ENCODE measurements at places on chromosomes 1 and 21.

DNA sequence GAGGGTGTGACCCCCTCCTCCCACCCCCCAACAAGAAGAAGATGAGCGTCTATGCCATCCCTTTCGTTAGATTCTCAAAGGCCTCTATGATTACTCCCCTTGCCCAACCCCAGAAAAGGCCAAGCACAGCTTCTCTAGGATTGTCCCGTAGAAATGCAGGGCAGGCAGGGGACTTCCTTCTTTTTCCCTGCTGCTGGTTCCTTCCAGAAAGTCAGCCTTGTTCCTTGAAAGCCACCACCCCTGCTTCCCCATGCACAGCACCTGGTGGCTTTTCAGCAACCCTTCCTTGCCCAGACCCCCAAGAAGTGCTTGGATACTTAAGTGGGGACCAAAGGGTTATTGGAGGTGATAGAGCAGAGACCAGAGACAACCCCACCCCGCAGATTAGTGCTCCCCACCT, 75.1 kb downstream of the ARHGEF10L start:
- no peak for DNase-seq

DNA sequence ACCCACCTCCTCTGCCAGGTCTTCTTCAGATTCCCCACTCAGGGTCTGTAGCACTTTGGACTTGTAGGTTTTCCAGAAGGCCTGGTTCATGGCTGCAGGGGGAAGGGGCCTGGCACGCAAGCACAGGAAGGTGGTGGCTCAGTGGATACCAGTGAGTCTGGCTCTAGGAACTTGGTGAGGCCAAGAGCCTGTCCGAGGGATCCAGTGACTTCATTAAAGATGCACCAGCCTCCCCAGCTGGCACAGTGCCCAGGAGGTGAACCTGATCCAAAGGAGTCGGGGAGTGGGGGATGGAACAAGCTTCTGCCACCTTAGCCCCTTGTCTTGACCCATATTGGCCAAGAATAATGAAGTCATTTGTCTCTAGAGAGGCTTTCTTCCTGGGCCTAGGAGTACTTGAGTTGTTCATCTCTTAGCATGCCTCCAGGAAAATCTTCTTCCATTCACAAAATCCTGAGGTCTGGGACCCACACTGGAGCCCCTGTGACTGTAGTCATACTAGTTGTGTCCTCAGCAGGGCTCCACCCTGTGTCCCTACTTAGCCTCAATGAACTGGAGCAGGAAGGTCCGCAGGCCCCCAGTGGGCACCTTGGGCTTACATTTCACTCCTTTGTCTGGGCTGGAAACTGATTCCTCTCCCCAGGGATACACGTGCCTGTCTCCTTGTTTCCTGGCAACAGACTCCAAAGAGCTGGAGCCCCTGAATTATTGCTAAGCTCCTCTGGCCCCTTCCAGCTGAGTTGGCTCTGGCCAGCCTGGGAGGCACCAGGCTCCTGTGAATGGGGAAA, at the start of gene C1orf232:
C1orf232 (minus strand) TSS at position 554 of the 788 bp plus-strand sequence; CDS start at position 90, 464 bp downstream.
- no peak for DNase-seq

DNA sequence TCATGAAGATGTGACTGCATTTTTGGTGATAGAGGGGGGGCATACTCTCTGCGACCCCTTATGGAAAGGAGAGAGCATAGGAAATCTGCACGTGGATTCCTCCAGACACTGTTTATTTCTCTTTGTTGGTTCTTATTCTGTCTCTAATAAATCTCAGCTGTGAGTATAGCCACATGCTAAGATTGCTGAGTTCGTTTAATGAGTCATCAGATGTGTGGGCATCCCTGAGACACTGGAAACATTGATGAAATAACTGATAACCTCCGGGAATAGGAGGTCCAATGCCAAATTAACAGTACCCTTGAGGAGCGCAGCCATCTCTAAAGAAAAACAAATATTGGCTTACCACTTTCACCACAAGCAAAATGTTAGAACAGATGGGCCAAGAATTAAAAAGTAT, 880.2 kb upstream of the NEGR1 start:
- no peak for DNase-seq

DNA sequence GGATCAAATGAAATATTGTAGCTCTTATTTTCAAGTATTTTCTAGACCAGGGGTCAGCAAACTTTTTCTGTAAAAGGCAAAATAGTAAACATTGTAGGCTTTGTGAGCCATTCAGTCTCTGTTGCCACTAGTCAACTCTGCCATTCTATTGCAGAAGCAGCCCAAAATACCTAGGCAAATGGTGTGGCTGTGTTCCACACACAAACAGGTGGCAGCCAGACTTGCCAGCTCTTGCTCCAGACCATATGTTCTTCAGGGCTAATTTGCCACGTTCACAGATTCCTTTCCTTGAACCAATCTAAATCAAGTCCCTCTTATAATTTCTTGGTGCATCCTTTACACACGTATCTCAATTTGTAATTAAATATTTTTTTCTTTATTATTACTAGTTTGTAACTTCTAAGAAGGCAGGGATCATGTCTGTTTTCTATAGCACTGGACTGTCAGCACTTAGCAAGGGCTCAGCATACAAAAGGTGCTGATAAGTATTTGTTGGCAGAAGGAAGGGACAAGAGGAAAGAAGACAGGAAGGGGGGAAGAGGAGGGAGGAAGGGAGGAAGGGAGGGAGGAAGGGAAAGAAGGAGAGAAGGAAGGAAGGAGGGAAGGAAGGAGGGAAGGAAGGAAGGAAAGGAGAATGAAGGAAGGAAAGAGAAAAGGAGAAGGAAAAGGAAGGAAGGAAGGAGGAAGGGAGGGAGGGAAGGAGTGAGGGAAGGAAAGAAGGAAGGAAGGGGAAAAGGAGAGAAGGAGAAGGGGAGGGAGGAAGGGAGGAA, 106.5 kb upstream of the EDEM3 start:
- DNase-seq = no peak

- DNase-seq = no peak
Observed at GRCh38 chr1:226427131-226427530, 19.2 kb upstream of the PARP1 start.

GRCh38 chr1:89464008-89464407, 60.6 kb upstream of the LRRC8B start:
- DNase-seq = no peak

- no peak for DNase-seq
Observed at GRCh38 chr1:165441166-165441880, 3.6 kb downstream of the RXRG start.

- DNase-seq = no peak
Observed at GRCh38 chr1:94679332-94680038, 137.9 kb upstream of the F3 start.

DNA sequence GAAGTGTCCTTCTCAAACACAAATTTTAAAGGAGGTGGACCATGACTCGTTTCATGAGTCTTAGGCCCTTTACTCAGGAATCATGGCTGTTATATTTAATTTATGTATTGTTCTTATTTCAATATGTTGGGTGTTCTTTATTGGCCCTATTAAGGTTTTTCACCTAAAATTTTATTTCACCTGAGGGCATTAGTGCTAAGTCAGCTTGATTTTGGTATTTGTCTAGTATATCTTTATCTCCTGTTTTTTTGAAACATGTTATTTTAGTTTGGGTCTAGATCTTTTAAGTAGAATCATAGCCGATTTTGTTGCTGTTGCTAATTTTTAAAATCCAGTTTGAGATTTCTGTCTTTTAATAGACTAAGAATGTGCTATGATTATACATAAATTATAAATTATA, 430.4 kb downstream of the RPS6KC1 start:
- DNase-seq = no peak

GRCh38 chr1:219340796-219341195, 167.1 kb downstream of the LYPLAL1 start:
- no peak for DNase-seq

- no peak for DNase-seq
Observed at GRCh38 chr1:11730429-11730891, 5.5 kb upstream of the AGTRAP start.

- DNase-seq = no peak
Observed at GRCh38 chr1:246893191-246893939, 38.4 kb downstream of the AHCTF1 start.

DNA sequence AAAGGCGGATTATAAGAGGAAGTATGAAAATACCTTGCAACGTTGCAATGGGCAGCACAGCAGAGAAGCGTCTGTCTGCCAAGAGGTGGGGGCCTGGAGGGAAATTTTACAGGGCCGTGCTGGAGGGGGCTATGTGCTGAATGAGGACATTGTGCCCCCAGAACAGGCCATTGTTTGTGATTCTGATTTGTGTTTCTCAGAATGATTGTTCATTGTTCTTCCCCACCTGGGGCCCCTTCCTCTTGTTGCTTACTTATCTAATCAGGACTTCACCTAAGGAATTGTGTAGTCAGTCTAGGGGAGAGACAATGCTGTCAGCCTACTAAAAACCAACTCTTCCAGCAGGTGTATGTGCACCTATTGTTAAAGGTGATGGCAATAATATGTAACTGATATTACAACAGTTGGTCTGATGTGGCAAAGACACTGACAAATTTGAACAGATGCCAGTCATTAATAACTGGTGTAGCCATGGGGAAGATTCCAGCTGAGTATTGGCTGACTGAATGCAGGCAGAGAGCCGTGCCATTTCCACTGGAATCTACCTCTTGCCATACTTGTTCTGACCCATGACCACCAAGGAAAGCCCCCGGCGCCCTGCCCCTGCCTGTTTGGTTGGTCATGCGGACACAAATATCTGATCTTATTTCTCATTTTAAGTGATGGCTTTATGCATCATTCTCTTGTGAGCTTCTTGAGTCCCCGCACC, 45.2 kb upstream of the PSEN2 start:
- DNase-seq = no peak

DNA sequence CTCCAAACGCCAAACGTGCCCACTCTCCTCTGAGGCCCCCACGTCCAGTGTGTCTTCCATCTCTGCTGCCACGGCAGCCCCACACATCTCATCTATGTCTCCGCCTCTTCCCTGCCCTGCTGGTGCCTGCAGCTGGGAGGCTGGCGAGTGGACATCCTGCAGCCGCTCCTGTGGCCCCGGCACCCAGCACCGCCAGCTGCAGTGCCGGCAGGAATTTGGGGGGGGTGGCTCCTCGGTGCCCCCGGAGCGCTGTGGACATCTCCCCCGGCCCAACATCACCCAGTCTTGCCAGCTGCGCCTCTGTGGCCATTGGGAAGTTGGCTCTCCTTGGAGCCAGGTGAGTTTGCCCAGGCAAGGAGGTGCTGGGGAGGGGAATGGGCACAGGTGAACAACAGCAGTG, 8.6 kb downstream of the ADAMTSL4 start:
- DNase-seq = no peak

GRCh38 chr1:187691439-187691838, 862.7 kb downstream of the PLA2G4A start:
- DNase-seq = peak; percentile 21

DNA sequence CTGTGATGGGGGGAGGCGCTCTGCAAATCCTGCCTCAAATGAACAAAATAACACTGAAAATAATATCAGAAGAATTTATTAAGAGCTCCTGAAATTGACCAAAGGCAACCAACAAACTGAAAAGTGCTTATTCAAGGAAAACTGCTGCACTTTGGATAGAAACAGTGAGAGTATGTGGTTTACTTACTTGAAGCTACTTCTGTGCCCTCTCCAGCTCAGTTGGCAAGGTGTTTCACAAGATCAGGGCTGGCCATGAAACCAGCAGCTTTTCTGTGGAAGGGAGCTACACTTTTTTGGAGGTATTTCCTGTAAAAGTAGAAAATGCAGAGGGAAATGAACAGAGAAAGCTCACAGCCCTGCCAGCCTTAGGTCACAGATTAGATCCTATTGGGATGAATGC, 310.0 kb upstream of the SPAG17 start:
- DNase-seq = no peak

DNA sequence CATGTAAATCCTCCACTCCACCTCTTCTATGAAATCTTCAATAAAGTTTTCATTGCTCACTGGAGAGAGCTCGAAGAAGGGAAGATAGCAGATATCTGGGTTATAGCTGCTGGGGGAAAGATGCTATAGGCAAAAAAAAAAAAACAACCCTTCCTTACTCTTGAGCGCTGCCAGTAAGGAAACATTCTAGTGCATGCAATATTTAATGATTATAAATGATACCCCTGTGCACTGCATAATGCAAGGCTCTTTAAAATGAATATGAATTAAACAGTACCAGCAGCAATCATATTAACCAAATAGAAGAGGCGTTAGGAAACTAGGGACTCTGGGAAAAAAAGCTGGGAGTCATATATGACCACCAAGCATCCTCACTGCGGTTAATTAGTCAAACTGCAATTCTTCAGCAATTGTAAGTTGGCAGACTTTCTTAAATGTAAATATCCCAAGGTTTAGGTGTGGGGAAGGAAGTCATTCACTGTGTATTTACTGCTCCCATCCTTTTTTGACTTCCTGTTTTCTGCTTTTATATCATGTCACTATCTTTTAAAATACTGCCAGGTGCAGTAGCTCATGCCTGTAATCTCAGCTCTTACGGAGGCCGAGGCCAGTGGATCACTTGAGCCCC, 3.7 kb upstream of the DMRTB1 start:
- DNase-seq = no peak

DNA sequence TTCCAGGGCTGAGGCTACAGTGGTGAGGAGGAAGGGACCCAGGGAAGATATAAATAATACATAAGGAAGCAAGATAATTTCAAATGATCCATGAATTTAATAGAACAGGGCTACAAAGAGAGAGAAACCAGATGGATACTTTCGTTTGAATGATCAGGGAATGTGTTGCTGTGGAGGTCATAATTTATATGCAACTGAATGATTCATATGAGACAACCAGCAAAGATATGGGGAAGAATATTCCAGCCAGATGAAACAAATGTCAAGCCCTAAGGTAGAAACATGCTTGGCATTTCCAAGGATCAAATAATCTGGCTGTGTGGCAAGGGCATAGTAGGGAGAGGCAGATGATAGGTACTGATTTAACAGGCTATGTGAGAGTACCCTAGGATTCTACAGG, 84.8 kb upstream of the ZC3H11B start:
- no peak for DNase-seq

DNA sequence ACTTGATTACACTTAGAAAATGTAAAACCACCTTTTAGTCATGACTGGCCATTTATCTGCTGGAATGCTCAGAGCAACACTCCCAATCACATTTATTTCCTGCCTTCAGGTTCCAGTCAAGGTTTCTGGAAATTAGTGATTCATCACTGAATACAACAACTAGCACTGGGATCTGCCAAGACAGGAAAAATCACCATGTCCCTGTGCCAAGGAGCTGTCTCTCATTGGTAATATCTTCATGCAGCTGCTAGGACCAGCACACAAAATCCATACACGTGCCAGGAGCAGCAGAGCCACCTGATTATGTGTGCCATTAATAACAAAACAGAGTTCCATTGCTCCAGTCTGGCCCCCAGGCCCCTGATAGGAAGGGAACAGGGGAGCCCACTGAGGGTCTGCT, 194.6 kb downstream of the TNR start:
- no peak for DNase-seq

DNA sequence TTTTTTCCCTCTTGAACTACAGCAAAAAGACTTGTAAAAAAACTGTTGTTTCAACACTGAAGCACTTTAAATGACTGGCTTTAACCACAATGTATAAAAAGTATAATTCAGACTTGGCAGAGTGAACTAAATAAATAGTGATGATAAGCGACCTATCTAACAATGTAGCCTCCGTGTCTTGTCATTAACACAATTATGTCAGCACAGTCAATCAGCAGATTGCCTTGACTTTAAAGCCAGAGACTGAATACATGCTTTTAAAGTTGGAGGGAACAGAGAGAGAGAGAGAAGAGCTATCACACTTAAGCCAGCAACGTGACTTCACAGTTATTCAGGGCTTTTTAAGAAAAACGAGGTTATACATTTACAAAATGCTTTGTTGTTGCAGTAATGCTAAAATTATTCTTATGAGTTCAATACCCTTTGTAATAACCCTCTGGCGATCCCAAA, 378.1 kb downstream of the LMO4 start:
- no peak for DNase-seq
